Occipital lobe (tissue), 3 donors: ENCODE measurements at places on chromosomes 2 and 18. TPM values are rescaled to one million over a fixed set of nuclear protein-coding genes. Genes with fewer than 3 reads are reported as not detected.

DNA sequence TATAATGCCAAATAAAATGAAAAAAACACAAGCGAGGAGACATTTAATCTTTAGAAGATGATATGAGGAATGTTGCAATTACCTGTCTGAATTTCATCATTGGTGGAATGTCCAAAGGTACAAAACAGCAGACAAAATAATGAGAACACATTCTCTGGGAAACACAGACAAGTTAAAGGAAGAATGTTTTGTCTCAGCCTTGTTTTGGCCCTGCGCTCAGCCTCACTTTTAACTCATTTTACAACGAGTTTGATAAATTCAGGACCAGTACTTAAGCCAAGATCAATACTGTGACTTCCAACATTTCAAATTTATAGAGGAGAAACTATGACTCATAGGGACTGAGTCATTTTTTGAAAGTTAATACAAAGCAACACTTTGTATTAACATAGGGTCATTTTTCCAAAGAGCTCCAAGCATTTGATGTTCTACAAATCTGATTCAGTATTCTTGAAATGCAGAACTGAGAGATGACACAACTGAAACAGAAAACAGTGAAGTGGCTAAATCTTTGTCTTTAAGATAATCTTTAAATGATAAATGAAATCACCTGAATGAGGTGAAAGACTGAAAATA is 833.2 kb upstream of the CHAC2 start:
- no peak for DNase-seq

GRCh38 chr18:46387441-46388131 is 269.4 kb downstream of the LOXHD1 start:
- DNase-seq: no peak

- peak; percentile 71 for DNase-seq
These were observed 308.7 kb downstream of the LRATD1 start for GRCh38 chr2:14941151-14941631.

GRCh38 chr2:205563646-205564045 is 118.7 kb upstream of the NRP2 start:
- no peak for DNase-seq

GRCh38 chr2:67936969-67937368 is 125.8 kb downstream of the C1D start:
- no peak for DNase-seq

DNA sequence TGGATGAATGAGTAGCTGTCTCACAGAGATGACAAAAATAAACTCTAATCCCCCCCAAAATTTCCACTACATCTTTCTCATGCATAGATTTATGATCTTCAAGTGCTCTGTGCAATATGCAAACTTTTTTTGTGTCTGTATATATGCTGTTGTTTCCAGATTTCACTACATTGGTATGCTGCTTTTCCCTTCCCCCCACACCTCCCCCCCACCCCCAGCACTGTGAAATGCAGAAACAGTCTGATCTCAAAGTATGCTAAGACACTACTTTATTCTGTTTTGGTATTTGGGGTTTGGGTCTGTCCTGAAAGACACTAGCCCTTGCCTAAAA is 524 bp upstream of the KLHL14 start:
- no peak for DNase-seq

GRCh38 chr2:60771508-60771907 is 15.4 kb downstream of the PAPOLG start:
- no peak for DNase-seq

GRCh38 chr2:238669046-238669445 is 178.8 kb upstream of the TWIST2 start:
- no peak for DNase-seq

- no peak for DNase-seq
These were observed 2.2 kb downstream of the TGIF1 start for GRCh38 chr18:3451989-3452749.

DNA sequence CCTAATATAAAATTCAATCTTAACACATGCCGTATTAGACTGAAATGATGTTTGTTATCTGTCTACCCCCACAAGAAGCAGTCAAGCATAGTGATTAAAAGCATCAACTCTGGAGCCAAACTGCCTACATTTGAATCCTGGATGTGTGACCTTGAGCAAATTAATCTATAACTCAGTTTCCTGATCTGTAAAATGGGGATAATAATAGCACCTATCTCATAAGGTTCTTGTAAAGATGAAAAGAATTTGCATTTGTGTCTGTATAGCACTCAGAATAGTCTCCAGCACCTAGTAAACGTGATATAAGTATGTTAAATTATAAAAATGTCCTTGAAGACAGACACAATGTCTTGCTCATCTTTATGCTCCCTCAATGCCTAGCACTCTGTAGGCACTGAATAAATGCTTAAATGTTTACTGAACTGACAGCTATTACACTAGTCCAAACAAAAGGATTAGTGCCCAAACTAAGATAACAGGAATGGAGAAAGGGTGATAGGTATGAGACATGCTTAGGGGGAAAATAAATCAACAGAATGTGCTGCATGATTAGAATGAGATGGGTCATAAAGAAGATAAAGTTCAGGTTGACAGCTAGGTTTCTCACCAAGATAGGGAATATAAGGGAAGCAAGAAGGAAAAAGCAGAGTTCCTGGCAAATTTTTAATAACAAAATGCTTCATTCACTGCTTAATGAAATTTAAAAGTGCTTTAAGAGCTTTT is 180.6 kb downstream of the ATAD2B start:
- DNase-seq: no peak

GRCh38 chr2:221674446-221674845 is 102.3 kb upstream of the EPHA4 start:
- DNase-seq: no peak

GRCh38 chr2:113038291-113038690 is 14.4 kb downstream of the IL36B start:
- DNase-seq: no peak

- DNase-seq: no peak
These were observed 39.0 kb upstream of the SLC35F5 start for GRCh38 chr2:113795405-113795920.

DNA sequence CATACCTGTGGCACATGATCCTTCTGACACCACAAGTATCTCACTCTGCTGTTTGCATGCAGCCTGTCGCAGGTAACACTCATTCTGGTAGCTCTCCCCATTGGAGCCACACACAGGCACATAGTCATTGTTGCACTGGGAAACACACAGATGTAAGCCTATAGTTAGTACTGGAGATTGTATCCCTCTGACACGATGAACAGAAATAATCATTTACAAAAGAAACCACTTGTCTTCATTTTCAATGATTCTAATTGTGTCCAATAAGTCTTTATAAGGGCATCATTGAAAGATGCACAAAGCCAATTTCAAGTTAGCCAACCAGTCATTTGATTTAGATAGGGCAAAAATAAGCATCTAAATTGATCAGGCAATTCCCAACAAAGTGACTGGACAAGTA is 10.4 kb downstream of the TMEFF2 start:
- no peak for DNase-seq

DNA sequence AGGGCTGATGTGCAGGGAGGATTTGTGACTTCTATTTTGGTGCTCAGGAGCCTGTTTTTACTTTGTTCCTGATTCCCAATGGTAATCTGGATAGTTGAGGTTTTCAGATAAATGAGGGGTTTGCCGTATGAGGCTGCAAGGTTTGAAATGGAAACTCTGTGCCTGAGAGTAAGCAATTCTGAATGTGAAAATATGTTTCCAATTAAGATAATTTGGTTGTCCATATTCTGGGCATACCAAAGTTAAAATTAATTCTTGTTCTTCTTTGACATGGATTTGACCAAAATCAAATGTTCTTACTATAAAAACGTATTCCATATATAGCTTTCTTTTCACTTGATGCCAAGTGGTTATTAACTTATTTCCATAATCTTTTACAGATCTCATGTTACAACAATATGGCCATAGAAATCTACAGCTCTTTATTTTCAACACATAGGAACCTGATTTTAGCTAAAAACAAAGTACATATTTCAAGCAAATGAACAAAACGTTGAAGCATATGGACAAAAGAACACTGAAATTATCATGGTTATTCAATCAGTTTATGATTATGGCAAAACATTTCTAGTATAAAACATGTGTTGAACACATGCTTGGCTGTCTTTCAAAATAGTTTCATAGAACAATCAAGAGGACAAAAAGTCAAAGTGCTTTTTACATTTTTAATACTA is 63.4 kb upstream of the ARHGAP28 start:
- no peak for DNase-seq

- no peak for DNase-seq
These were observed 762 bp downstream of the HDAC4 start for GRCh38 chr2:239399921-239400595.

DNA sequence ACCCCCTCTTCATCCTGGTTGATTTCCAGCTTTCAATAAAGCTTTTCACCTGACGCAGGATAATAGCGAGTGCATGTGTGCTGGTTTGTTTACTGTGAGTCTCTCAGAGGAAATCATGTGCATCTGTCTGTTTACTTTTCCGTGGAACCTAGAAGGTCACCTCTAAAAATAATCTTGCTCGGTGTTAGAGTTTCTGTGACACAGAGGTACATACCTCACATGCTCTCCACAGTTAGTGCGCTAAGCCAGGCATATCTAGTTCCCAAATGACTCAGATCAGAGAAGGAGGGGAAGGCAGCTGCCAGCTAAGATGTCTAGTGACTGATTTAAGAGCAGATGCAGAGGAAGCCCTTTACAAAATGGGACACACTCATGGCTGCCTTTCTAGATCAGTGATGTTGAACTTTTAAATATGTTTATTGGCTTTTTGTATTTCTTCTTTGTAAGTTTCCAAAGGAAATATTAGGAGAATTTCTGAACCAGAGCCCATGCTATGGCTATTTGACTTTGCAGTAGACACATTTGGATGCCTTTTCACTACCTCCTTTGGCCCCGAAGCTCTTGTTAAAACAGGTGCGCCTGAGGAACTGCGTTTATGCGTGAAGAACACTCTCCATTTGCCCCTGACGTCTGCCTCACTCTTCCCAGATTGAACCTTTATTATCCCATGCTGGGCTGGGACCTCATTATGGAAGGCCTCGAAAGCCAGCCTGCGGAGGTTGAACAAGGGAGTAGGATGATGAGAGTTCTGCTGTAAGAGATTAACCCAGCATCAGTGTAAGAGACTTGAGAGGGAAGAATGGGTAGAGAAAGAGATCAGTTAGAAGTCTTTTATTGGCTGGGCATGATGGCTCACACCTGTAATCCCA is 145.6 kb downstream of the FAM161A start:
- no peak for DNase-seq

GRCh38 chr2:160336105-160336504 is 136.0 kb upstream of the ITGB6 start:
- no peak for DNase-seq

- DNase-seq: no peak
These were observed 217.5 kb downstream of the CAMKMT start for GRCh38 chr2:44579115-44579836.

- no peak for DNase-seq
These were observed 291.5 kb downstream of the PTH2R start for GRCh38 chr2:208698114-208698513.

DNA sequence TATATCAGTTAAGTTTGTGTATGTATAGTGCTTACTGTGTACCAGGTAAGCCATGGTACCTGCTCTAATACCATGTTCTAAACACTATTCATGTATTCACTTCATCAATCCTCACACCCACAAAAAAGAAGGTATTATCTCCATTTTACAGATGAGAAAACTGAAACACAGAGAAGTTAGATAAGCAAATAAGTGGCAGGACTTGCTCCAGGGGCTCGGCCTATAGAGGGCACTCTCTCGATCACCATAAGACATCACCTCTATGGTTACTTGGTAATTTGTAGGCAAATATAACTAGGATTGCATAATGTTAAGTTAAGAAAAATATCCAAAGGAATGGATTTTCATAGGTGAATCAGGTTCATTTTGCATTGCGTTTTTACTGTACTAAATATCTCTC is 118.1 kb upstream of the FN1 start:
- no peak for DNase-seq

CRYGD gene
- 1.7 TPM for total RNA-seq

ADD2 gene
- 435 TPM for total RNA-seq

ASXL3 gene
- total RNA-seq: 94.5 TPM

MAP3K19 gene
- total RNA-seq: 0.78 TPM

HS1BP3 gene
- total RNA-seq: 10.3 TPM

CAVIN2 gene
- 6.6 TPM for total RNA-seq

KLHL14 gene
- total RNA-seq: 20.3 TPM

ABCG5 gene
- under 0.01 TPM for total RNA-seq

LYG1 gene
- total RNA-seq: 0.47 TPM

HSBP1L1 gene
- 2.5 TPM for total RNA-seq

EPC2 gene
- 103 TPM for total RNA-seq

GPR45 gene
- 0.78 TPM for total RNA-seq

AKAIN1 gene
- total RNA-seq: 3.6 TPM

FAM110C gene
- total RNA-seq: 3.1 TPM

CCDC141 gene
- 1.4 TPM for total RNA-seq
